DMS153 (cell line): ENCODE measurements at places on chromosomes 5 and 9.

GRCh38 chr5:135441350-135441831 lies 5.8 kb downstream of the DCANP1 start:
- no peak for DNase-seq

DNA sequence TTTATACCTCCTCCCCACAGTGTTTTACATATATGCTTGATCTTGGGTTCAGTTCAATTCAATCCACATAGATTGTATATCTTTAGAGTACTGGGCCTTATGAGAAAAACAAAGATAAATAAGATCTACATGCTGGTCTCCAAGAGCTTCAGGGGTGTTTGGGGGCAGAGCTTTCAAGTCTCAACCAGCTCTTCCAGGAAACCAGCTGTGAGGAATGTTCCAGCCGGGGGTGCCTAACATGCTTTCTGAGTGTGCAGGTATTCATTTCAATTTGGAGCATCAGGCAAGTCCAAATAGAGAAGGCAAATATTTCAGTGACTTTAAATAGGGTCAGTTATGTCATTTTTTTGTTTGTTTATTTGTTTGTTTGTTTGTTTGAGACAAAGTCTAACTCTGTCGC lies 5.7 kb upstream of the RAPGEF1 start:
- DNase-seq, result no peak

DNA sequence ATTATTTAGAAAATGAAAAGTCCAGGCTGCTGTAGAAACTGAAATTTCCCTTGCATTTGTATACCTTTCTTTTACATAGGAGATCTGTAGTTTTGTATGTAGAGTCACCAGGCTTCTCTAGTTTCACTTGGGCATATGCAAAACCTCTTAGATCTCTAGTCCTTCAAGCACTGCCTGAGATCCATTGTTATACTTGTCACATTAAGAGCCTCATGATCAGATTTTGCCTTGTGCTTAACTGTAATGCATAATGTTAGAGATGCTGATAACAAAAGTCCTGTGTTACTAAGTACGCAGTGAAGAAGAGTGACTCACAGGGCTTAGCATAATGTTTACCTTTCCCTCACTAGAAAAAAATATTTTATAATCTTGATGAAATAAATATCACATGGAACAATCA lies 250.2 kb downstream of the CYLC2 start:
- DNase-seq, result peak; percentile 74

DNA sequence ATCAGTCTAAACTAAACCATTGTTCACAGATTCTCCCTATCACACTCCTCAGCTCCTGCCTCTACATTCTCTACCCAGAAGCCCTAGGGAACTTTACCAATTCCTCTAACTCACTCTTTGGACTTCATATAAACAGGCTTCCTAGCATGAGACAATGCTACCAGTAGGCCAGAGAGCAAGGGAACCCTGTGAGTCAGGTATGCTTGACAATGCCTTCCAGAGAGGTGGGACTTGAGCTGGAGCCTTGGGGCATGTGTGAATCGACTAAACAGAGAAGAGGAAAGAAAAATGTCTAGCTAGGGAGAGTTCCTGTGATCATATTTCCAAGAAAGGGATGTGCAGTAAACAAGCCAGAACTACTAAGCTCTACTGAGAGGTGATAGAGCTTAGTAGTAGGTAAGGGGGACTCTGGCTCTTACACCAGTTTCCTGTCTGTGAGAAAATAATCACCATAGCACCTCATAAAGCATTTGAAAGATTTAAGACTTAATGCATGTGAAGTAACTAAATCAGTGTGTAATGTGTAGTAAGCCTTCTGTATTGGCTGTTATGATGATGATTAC lies 6.4 kb upstream of the RFK start:
- no peak for DNase-seq

GRCh38 chr9:22111954-22112247 lies 102.8 kb upstream of the CDKN2B start:
- no peak for DNase-seq

- no peak for DNase-seq
Observed at GRCh38 chr9:9949368-9949767, 663.4 kb downstream of the PTPRD start.

DNA sequence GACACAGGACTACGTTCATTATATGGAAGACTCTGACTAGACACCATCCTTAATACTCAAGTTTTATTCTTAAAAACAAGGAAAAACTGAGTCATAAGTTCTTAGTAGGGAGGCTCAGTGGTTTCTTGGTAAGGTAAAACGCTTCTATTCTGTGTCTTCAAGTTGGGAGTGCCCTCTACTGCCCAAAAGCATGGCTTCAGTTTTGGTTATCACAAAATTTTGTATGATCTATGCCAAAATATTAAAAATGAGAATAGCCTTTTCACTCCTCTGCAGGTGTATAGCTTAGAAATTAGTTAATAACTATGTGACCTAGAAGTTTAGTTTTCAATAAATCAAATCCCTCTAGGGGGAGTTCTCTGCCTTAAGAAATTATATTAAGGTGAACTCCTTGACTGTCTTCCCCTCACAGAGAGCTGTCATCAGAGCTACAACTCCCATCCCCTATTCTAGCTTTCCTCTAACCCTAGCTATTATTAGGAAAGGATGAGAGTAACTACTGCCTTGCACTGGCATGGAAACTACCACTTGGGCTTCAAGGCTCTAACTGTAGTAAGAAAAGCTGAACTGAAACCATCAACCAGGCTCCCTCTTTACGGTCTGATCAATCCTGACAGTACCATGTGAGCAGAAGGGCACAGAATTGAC lies 189.7 kb downstream of the GNAQ start:
- DNase-seq, result no peak

GRCh38 chr9:69445251-69445650 lies 120.2 kb downstream of the ENTREP1 start:
- DNase-seq, result no peak

- no peak for DNase-seq
Observed at GRCh38 chr5:93874491-93874890, 133.1 kb upstream of the POU5F2 start.

- DNase-seq, result peak; percentile 63
Observed at GRCh38 chr9:133591116-133591910, 17.9 kb downstream of the FAM163B start.

DNA sequence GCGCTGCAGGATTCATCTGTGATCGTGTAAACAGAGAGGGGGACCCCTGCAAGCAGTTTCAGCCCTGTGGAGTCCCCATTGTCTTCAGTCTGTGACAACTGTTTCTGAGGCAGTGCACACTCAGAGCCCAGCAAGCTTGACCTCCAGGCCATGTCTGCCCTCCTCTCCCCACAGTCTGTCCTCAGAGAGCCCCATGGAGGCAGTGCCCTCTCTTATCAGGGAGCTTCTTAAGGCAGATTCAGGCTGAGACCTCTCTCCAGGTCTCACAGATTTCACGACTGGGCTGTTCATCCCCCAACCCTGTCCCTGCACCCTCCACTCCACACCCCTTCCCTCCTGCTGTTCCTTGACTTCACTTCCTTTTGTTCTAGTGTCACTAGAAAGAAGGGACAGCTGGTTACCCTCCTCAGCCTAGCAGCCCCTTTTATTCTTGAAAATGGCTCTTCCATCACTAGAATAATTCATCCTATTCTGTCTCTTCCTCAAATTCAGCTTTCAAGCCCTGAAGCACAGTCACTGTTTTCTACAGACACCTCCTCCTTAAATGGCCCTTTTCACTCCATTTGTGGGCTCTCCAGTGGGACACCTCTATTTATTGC lies 218.4 kb downstream of the MED10 start:
- no peak for DNase-seq

DNA sequence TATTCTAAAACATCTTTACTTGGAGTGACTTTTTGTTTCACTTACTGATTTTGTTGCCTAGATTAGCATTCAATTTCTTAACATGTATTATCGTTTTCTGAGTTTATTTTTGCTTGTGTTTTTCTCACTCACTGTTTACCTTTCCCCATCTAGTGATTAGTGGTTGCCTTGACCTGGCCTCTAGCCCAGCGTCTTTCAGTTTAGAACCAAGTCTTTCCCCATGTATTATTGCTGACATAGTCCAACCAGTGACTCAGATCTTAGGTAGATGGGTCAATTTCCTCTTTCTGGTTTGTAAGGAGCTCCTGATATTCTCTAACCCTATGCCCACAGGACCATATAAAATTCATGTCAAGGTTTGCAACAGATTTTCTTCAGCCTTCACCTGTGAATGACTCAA lies 135.5 kb downstream of the PRR16 start:
- DNase-seq, result no peak

GRCh38 chr5:154087260-154087659 lies 48.5 kb downstream of the MFAP3 start:
- peak; percentile 6 for DNase-seq

GRCh38 chr5:31197183-31197582 lies 3.7 kb downstream of the CDH6 start:
- DNase-seq, result no peak

DNA sequence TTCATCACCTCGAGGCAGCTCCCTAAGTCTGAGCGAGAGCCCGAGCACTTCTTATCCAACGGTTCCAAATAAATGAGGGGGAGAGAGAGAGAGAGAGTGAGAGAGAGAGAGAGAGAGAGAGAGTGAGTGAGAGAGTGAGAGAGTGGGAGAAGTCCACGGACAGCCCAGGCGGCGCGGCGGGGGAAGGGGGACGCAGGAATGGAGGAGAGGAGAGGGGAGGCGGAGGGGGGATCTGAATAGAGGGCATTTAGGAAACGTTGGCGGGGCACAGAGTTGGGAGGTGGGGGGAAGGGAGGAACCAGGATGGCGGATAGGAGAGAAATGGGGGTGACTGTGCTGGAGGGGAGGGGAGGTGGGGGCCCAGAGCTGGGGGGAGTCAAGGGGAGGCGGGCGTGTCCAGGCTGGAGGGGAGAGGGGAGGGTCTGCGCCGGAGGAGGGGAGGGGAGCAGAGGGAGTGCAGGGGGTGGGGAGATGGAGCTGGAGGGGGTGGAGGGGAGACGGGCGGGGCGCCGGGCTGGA lies 398 bp upstream of the BASP1 start:
- no peak for DNase-seq

DNA sequence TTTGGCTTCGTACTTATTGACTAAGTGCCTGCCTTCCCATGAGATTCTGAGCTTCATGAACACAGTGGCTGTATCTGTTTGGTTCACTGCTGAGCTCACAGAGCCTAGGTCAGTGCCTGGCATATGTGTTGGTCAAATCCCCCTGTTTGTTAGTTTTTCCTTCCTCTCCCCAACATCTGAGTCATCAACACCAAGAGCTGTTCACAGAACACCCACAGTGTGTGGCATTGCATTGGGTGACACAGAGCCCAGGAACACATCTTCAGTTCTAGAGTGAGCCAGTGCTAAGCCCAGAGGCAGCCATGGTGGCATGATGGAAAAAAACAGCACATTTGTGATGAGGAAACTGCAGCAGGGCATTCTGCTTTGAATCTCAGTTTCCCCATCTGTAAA lies 294.6 kb downstream of the SEC61B start:
- no peak for DNase-seq

GRCh38 chr9:70003901-70004714 lies 39.5 kb upstream of the MAMDC2 start:
- DNase-seq, result no peak

DNA sequence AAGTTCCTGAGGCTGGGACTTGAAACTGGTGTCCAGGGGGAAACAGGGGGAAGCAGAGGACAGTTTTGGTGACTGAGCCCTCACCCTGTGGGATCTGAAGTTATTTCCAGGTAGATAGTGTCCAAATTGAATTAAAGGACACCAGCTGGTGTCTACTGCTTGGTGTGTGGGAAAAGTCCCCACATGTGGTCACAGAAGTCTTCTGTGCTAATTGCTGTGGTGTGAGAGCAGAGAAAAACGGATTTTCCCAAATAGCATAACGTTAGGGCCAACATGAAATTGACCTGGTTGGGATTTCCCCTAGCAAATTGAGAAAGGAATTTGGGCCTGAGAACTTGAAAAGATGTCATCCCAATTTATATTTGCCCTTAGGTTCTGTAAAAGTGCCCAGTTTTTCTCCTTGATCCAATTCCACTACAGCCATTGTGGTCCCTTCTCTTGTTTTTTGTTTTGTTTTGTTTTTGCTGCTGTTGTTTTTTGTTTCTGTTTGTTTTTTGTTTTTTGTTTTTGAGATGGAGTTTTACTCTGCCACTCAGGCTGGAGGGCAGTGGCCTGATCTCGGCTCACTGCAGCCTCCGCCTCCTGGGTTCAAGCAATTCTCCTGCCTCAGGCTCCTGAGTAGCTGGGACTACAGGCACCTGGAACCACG lies 5.6 kb upstream of the STARD4 start:
- DNase-seq, result no peak

GRCh38 chr5:4097199-4097598 lies 501.6 kb downstream of the IRX1 start:
- DNase-seq, result no peak

DNA sequence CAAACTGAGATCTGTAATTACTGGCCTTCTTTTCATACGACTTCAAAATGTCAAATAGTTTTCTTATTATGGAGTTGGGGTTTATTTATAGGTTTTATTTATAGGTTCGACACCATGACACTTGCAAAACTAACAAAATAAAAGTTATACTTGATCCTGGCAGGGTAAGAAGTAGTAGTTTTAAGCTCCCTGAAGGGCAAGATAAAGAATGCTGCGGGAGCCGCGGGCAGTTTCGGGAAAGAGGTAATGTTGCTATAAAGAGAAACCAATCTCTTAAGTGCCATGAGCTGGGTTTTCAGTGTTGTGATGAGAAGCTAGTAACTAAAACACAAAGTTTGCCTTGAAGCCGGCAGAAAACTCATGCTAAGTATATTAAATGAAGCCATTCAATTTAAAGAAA lies 24.8 kb downstream of the PTPN3 start:
- DNase-seq, result no peak
